ENCODE measurements at places on chromosomes 7 and 10. TPM values are rescaled to one million over a fixed set of nuclear protein-coding genes. Genes with fewer than 3 reads are reported as not detected.

ACSM6 gene
- not detected for total RNA-seq

DNA sequence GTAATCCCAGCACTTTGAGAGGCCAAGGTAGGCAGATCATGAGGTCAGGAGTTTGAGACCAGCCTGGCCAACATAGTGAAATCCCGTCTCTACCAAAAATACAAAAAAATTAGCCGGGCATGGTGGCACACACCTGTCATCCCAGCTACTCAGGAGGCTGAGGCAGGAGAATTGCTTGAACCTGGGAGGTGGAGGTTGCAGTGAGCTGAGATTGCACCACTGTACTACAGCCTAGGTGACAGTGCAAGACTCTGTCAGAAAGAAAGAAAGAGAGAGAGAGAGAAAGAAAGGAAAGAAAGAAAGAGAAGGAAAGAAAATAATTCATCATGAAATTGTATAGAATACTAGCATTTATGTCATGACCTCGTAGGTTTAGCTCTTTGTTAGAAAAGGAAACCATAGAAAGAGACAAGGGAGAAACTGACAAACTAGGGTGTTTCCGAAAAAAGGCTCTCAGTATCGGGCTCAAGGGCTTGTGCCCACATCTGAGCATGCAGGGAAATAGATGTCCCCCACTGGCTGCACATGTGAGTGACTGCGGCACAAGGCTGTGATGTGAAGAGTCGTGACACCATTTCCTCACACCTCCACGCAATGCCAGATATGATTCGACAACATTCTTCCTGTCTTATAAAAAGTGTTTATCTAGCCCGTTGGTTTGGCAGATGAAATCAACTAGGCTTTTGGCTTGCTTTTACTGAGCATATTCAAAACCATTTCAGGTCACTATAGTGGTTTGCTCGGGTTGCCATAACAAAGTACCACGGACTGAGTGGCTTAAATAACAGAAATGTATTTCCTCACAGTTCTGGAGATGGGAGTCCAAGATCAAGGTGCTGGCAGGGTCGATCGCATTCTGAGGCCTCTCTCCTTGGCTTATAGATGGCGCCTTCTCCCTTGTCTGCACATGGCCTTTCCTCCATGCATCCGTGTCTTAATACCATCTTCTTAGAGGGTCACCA is 2.0 kb downstream of the SRGN start:
- H3K27me3 ChIP-seq = no peaks in the 10 kb centered on the region
- H3K4me1 ChIP-seq = no peaks in the 10 kb centered on the region
- peak overlapping the region; percentile 34 for H3K4me3 ChIP-seq
- DNase-seq = peak; percentile 37
- H3K27ac ChIP-seq = peak overlapping the region; percentile 81
- no peaks in the 10 kb centered on the region for H3K36me3 ChIP-seq

GRCh38 chr7:527723-528122 is 8.1 kb upstream of the PDGFA start:
- DNase-seq = no peak
- H3K4me3 ChIP-seq = no peak overlapping the region
- H3K27me3 ChIP-seq = peaks cover 8% of the 10 kb centered on the region
- H3K36me3 ChIP-seq = no peaks in the 10 kb centered on the region
- peaks cover 2% of the 10 kb centered on the region for H3K4me1 ChIP-seq

GRCh38 chr10:44925224-44925623 is 14.1 kb downstream of the TMEM72 start:
- H3K4me1 ChIP-seq = no peaks in the 10 kb centered on the region
- H3K4me3 ChIP-seq = no peak overlapping the region
- DNase-seq = no peak
- no peaks in the 10 kb centered on the region for H3K36me3 ChIP-seq
- no peaks in the 10 kb centered on the region for H3K27me3 ChIP-seq

HTR5A gene
- not detected for total RNA-seq

GRCh38 chr7:2542916-2543871 is 12.1 kb downstream of the BRAT1 start:
- no peaks in the 10 kb centered on the region for H3K4me1 ChIP-seq
- no peaks in the 10 kb centered on the region for H3K36me3 ChIP-seq
- no peak overlapping the region for H3K4me3 ChIP-seq

GRCh38 chr10:117455346-117455745 is 80.1 kb upstream of the PDZD8 start:
- H3K27ac ChIP-seq = no peak overlapping the region
- no peaks in the 10 kb centered on the region for H3K27me3 ChIP-seq
- no peaks in the 10 kb centered on the region for H3K4me1 ChIP-seq

LEP gene
- 0.07 TPM for total RNA-seq

DNA sequence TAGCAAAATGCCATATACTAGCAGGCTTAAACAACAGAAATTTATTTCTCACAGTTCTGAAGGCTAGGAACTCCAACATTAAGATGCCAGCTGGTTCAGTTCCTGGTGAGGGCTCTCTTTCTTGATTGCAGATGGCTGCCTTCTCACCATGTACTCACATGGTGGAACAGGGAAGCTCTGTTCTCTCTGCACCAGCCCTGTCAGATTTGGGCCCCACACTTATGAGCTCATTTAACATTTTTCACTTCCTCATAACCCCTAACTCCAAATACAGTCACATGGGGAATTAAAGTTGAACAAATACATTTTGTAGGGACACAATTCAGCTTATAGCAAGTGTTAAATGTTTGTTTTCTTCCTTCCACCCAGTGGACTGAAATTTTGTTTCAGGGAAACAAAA is 218.6 kb upstream of the TAC1 start:
- no peak overlapping the region for H3K27ac ChIP-seq
- no peaks in the 10 kb centered on the region for H3K27me3 ChIP-seq
- H3K4me1 ChIP-seq = no peaks in the 10 kb centered on the region
- no peak for DNase-seq
- no peaks in the 10 kb centered on the region for H3K36me3 ChIP-seq
- no peak overlapping the region for H3K4me3 ChIP-seq

SPDYE2 gene
- total RNA-seq = not detected

ELFN1 gene
- 0.12 TPM for total RNA-seq

DNA sequence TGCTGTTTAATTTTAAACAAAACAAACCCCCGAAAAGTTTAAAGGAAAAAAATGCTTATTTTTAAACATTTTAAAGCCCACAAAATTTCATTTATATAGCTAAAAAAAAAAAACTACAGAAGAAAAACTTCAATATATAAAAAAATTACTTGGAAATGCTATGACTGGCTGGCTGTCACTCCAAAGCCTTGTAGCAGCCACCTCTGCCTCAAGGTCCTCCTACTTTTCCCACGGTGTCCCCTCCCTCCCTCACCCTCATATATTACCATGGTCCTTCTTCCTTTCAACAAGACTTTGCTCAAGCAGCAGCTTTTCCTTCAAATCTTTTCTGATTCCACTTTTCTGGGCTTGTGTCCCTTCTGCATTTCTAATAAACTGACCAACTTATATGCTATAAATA is 122.0 kb downstream of the TPK1 start:
- H3K27ac ChIP-seq = no peak overlapping the region
- no peaks in the 10 kb centered on the region for H3K4me1 ChIP-seq
- H3K36me3 ChIP-seq = no peaks in the 10 kb centered on the region
- no peak for DNase-seq

GPR22 gene
- not detected for total RNA-seq

- H3K4me3 ChIP-seq = no peak overlapping the region
- H3K36me3 ChIP-seq = no peaks in the 10 kb centered on the region
- no peak overlapping the region for H3K27ac ChIP-seq
- H3K27me3 ChIP-seq = no peaks in the 10 kb centered on the region
- DNase-seq = no peak
Observed at GRCh38 chr7:23373151-23374004, 74.2 kb downstream of the MALSU1 start.

- no peak for DNase-seq
- H3K27ac ChIP-seq = no peak overlapping the region
- no peaks in the 10 kb centered on the region for H3K27me3 ChIP-seq
- no peaks in the 10 kb centered on the region for H3K36me3 ChIP-seq
- H3K4me3 ChIP-seq = no peak overlapping the region
Observed at GRCh38 chr7:16874066-16874465, 7.7 kb downstream of the AGR3 start.

DNA sequence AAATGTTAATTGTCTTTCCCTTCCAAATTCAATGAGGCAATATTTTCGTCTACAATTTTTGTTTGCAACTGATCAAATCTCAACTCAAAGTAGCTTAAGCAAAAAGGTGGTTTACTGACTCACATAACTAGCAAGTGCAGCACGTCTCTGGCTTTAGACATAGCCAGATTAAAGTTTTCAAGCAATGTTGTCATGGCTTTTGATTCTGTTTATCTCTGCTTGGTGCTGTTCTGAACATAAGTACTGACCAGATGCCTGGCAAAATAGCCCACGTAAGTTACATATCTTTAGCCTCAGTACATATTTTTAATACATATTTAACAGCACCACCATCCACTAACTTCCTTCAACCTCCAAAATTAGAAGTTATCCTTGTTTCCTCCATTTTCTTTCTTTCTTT is 877.9 kb downstream of the KCNMA1 start:
- H3K27ac ChIP-seq = no peak overlapping the region
- no peak overlapping the region for H3K4me3 ChIP-seq
- H3K4me1 ChIP-seq = no peaks in the 10 kb centered on the region

EVX1 gene
- 0.32 TPM for total RNA-seq

COL17A1 gene
- total RNA-seq = 249 TPM
